Left renal pelvis (tissue), 4 donors: ENCODE measurements at places on chromosomes 6 and 20.

GRCh38 chr6:132932588-132932987 lies 118.2 kb downstream of the RPS12 start:
- no peak for DNase-seq

DNA sequence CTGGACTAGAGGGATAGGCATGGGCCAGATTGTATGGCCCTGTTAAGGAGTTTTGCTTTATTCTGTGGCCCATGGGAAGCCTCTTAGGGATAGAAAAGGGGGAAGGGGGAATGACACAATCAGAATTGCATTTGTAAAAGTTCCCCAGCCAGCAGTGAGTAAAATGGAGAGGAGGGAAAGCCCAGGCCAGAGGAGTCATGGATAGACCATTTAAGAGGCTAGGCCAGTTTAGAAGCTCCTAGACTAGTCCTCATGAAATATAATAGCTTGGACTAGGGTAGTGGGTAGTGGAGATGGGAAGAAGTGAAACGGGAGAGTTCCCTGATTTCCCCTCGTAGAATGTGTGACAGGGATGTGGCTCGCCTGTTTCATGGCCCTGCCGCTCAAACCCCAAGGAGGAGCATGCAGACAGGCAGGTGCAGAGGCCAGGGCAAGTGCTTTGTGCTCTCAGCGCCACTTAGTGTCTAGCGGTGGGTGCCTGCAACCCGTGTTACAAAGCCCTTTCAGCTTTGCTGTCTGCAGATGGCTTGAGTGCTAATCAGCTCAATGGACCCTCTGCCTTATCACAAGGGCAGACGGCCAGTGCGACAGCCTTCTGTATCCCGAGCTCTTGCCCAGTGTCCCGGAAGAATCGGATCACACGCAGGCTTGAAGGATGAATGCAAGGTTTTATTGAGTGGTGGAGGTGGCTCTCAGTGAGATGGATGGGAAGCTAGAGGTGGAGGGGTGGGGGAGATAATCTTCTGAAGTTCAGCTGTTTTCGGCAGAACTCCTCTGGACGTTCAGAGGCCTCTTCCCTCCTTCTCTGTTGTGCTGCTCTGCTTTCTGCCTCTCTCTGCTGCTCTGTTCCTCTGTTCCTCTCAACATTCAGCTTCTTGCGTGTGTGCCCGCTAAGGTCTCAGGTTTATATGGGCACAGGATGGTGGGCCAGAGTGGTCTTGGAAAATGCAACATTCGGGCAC lies 141.1 kb downstream of the CEP57L1 start:
- no peak for DNase-seq

GRCh38 chr6:106113256-106113959 lies 27.3 kb downstream of the PRDM1 start:
- no peak for DNase-seq

DNA sequence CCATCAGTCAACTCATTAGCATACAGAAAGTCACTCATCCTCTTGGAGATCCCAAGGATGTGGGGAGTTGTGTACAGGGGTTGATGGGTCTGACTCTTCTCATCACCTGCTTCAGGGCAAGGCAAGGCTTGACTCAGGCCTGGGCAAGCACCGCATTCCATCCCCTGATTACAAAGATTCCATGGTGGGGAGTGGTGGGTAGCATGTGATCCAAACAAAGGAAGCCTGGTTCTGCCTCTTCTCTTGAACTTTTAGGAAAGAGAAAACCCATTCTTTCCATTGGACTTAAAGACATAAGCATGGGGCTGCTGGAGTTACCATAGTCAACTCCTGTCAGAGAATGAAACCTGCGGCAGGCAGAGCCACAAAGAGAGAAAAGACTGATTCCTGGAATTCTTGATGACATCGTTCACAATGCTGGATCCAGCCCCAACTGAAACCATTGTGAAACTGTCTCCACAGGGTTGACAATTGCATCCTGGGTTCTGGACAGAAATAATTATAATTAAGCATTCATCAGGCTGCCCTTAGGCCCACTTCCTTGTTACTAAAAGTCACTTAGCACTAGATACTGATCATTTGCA lies 235.8 kb upstream of the KCNG1 start:
- DNase-seq: no peak
